ENCODE measurements at places on chromosomes 12 and 14. TPM values are rescaled to one million over a fixed set of nuclear protein-coding genes. Genes with fewer than 3 reads are reported as not detected.

Gene AQP5
- not detected for total RNA-seq

Gene ANO4
- total RNA-seq = 0.16 TPM

Gene P2RX2
- not detected for total RNA-seq

Gene FAM181A
- not detected for total RNA-seq

Gene KRT72
- total RNA-seq = not detected
